ENCODE measurements at places on chromosomes 3 and 15.
A peak's percentile ranks its signal among the peaks of the same experiment; 100 is the strongest.

DNA sequence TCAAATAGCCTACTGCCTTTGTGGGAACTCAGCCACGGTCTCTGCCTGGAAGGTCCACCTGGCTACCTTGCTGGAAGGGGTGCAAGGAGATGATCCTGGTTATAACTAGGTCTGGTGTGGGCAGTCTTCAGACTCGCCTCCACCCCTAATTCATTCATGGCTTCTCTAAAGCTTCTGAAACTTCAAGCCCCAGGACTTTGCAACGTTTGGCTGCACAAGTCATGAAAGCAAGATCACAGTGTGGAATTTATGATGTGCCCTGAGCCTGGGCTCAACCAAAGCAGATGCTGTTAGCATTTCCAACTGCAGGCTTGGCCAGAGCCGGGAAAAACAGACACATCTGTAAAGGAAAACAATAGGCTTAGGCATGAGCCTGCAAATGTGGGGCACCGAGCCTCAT lies 200.4 kb upstream of the WNT5A start:
- DNase-seq, result no peak

- no peak for DNase-seq
Measured at GRCh38 chr15:98124581-98124980, 164.1 kb downstream of the ARRDC4 start.

DNA sequence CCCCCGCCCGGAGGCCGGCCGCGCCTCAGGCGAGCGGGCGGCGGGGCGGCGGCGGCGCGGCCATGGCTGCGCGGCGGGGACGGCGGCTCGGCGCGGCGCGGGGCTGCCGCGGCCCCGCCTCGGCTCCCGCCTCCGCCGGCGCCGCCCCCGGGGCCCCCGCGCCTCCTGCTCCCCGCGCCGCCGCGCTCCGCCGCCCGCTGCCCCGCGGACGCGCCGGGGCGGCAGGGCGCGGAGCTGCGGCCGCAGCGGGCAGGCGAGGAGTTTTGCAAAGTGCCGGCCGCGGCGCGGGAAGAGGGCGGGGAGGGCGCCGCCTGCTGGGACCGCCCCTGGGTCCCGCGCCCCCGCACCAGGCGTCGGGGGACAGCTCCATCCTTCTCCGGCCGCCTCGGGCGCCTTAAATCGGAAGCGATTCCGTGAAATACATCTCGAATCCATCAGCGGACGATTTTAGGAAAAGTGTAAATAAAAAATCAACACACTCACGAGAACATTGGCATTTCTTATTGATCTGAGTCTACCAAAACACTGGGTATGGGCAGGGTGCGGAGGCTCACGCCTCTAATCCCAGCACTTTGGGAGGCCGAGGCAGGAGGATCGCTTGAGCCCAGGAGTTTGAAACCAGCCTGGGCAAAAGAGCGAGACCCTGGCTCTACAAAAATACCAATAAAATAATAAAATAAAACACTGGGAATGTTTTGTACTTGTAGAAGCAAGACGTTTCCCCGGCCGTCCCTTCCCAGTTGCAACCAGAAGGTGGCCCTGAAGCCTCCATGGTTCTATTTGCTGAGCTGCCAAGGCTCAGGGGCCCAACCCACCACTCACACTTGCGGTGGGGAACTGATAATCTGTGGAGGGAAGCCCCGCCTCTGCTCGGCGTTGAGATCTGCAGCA lies 136.9 kb downstream of the NUP210 start:
- no peak for DNase-seq

DNA sequence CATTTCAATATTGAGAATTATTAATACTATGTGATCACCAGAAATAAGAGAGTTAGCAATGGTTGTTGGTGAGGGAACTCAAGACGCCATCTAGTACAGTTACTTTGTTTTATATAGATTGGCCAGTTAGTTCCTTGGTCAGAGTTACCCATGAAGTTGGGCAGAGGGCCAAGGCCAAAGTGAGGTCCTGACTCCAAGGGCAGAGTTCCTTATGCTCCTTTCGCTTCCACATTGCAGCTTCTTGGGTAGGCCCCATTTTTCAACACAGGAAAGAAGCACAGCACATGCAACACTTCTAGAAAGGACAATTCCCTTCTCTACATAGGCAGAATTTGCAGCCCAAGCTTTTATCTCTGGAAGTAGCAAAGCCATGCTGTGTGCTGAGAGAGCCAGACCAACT lies 178.6 kb downstream of the KCNAB1 start:
- DNase-seq, result no peak

- no peak for DNase-seq
Measured at GRCh38 chr15:91316126-91316525, 216.1 kb downstream of the SV2B start.

DNA sequence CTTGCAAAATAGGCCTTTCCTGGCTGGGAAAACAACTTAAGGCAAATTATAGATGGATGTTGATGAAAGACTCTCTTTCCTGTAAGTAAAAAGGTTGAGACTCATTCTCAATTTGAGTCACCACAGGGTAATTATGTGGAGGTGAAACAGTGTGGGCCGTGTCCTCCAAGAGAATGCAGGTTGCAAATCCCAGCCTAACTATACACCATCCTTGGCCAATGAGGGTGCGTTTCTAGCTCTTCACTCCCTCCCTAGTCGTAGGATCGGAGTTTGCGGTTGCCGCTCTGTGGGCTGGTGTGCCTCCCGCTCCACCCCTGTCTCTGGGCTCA lies 259.9 kb downstream of the PLCL2 start:
- no peak for DNase-seq

GRCh38 chr15:81411969-81412633 lies 38.1 kb upstream of the TMC3 start:
- no peak for DNase-seq

- DNase-seq, result no peak
Measured at GRCh38 chr15:48559285-48559684, 86.2 kb downstream of the FBN1 start.

DNA sequence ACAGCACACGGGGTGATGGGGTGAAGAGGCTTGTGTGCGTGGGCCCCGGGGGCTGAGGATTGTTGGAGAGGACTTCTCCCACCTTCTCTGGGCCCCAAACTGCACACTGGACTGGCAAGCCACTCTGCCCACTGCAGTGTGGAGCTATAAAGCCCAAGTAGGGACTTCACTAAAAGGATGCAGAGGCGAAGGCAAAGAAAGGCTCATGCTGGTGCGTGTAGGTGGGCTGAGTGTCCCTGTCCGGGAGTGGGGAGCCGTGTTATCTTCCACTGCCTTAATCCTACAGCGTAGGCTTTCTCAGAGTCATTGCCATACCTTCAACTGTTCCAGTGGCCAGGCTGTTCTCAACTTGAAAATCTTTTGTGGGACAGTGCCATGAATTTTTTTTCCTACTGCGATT lies 3.9 kb downstream of the PPARG start:
- DNase-seq, result no peak

- DNase-seq, result peak; percentile 49
Measured at GRCh38 chr15:99703603-99704443, 29.4 kb downstream of the LYSMD4 start.

- no peak for DNase-seq
Measured at GRCh38 chr15:50340416-50340815, 14.6 kb downstream of the GABPB1 start.

DNA sequence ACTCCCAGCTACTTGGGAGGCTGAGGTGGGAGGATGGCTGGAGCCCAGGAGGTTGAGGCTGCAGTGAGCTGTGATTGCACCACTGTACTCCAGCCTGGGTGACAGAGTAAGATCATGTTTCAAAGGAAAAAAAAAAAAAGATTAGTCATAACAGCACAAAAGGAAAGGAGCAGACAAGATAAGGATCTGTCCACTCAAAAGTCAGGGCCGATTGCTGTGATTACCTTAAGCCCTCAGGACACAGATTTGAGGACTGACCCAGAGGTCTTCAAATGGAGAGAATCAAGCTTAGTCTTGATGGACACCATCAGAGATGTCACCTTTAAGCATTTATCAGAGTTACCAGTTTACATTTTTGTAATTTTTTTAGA lies 23.9 kb upstream of the HEG1 start:
- no peak for DNase-seq

GRCh38 chr3:49004352-49005302 lies 2.6 kb upstream of the WDR6 start:
- no peak for DNase-seq

- DNase-seq, result no peak
Measured at GRCh38 chr15:74958320-74958907, 1.8 kb upstream of the RPP25 start.

Data from NCI-H446 (cell line).